ENCODE measurements at places on chromosomes 5 and 9. TPM values are rescaled to one million over a fixed set of nuclear protein-coding genes. Genes with fewer than 3 reads are reported as not detected.

BICD2 gene
- total RNA-seq, result 37.9 TPM

DNA sequence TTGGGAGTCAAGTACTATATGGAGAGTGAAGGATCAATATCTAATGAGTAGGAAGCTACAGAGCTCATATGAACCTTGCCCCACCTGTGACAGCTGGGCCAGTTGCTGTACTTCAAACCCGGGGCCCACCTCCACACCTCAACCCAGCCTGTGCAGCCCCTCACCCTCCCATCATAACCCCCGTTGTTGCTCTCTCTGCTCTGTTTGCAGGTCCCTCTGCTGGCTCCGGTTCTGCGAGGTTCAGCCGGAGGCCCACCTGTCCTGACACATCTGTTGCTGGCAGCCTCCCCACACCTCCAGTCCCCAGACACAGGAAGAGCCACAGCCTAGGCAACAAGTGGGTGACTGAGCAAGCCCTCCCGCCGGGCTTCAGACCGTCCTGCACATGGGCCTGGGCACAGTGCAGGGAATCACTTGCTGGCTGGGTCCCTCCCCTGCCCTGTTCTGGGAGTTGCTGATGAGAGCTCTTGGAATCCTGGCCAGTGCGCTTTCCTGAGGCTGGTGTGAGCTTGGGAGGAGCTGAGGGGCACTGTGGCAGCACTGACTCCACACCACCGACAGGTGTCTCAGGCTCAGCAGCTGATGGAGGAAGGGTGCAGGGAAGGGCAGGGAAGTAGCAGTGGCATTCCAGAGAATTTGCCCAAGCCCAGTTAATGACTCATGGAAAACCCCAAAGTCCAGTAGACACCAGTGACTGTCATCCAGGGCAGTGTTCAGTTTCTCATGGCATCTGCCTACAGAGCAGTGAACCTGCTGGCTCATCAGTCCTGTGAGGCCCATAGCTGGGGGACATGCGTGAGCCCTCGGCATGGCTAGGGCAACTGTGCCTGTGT, 69.5 kb upstream of the GARNL3 start:
- DNase-seq, result no peak

DNA sequence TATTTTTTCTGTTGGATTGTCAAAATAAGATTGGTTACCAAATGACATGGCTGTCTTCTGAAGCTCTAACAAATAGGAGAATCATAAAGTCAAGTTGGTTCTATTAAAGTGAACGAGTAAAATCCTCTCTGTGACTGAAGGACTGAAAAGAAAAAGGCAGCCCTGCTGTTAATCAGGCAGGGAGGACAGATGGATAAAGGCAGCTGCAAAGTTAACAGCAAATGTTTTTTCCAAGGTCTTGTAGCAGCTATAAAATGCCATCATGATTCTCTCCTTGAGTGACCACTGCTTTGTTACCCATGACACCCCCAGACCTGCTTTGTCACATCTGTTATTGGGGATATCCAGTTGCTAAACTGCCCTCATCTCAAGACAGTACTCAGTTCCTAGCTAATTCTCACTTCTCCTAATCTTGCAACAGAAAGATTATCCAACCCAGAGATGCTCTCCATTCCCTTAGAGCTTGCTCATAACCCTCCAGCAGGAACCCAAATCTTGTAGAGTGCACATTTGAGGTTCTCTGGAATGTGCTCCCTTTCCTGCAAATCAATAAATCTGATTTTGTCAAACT, 89.7 kb upstream of the PARP8 start:
- DNase-seq, result no peak

- DNase-seq, result no peak
Observed at GRCh38 chr5:122470365-122470764, 158.3 kb downstream of the SNCAIP start.
